ENCODE measurements at places on chromosomes 5 and 9.

- no peak for DNase-seq
Measured at GRCh38 chr5:157193699-157194424, 13.2 kb downstream of the ITK start.

GRCh38 chr9:90783552-90783951 is 18.1 kb upstream of the SYK start:
- DNase-seq: no peak

- DNase-seq: no peak
Measured at GRCh38 chr5:138515556-138516245, 27.3 kb downstream of the ETF1 start.

DNA sequence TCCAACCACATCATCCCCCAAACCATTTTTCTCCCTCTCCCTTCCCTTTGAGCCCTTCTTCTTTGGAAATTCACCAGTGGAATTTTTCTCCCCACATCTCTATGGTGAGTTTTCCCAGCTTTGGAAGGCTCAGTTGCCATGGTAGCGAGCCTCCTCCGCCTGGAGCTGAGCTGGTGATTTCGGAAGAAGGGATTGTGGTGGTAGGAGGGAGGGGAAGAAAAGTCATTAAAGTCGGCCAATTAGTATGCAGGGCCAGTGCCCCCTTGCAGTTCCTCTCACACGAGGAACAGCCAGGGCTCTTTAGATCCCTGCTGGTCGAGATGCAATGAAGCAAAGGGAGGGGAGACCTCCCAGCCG is 322.0 kb downstream of the NTRK2 start:
- no peak for DNase-seq

GRCh38 chr9:6845880-6846279 is 88.1 kb downstream of the KDM4C start:
- no peak for DNase-seq

DNA sequence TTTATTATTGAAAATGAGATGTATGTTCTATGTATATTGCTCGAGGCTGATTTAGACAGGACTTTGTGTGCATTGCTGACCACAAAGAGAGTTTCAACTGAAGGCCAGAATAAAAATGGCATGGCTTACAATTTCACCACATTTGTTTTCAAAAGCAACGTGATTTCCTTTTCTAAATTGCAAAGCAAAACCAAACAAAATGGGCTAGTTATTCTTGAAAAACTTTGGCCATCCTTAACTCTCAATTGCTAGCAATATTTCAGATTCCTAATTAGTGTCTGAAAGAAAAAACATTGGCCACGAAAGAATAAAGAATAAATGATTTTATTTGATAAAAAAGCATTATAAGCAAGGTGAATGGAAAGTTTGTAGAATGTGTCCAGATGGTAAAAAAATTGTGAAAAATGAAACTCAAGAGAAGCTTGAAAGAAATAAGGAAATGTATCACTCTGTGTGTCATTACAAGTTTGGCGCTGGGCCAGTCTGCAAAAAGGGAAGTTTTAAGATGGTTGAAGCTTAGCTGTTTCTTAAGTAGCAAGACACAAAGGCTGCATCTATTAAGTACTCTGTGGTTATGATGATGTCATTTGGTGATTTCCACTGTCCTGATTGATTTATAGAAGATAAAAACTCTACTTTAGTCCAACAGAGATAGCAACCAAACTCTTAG is 89.2 kb upstream of the PRLR start:
- DNase-seq: no peak

DNA sequence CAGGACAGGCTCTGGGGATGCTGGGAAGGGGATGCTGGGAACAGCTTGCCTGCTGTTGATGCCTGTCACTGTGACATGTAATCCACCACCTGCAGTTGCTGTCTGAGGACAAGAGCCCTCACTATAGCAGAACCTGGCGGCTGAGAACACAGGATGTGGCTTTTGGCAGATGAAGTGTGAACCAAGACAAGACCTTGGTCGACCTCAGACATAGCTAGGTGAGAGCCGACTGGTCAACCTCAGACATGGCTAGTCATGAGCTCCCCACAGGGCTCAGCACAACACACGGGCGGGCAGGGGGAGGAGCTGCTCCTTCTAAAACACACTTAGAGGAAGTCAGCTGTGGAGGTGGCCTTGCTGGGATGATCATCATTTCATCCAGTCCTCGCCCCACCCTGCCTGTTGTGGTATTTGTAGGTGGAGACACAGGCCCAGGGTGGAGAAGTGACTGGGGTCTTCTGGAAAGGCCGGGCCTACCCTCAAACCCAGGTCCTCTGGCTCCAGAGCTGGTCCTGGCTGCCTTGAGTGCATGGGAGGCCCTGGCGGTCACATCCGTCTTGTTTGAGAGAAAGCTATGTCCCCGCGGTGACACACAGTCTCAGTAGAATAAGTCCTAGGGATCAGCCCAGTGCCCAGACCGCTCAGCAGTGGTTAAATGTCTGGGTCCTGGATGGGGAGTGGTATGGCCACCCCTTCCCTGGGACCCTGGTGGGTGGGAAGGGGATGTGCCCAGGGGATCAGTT is 6.1 kb downstream of the SUSD3 start:
- DNase-seq: peak; percentile 79

DNA sequence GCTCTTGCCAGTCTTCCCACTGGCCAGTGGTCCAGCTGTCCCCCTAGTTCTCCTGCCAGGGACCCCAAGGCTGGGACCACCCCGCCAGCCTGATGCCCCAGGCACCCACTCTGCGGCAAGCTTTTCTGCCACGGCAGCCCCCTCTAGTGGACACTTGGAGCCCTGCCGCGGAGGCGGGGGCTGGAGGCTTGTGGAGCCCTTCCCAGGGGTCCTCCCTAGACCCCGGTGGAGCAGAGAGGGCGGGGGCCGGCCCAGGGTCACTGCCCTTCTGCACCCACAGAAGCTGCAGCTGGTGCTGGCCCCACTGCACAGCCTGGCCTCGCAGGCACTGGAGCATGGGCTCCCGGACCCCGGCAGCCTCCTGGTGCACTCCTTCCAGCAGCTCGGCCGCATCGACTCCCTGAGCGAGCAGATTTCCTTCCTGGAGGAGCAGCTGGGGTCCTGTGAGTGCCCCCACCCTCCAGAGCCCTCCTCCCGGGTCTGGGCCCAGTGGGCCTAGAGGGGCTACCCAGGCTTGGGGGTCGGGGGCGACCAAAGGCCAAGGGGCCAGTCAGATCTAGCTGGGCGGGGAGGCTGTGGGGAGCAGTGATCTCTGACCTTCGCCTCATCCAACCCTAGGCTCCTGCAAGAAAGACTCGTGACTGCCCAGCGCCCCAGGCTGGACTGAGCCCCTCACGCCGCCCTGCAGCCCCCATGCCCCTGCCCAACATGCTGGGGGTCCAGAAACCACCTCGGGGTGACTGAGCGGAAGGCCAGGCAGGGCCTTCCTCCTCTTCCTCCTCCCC is 9.1 kb downstream of the EGFL7 start:
- peak; percentile 42 for DNase-seq

DNA sequence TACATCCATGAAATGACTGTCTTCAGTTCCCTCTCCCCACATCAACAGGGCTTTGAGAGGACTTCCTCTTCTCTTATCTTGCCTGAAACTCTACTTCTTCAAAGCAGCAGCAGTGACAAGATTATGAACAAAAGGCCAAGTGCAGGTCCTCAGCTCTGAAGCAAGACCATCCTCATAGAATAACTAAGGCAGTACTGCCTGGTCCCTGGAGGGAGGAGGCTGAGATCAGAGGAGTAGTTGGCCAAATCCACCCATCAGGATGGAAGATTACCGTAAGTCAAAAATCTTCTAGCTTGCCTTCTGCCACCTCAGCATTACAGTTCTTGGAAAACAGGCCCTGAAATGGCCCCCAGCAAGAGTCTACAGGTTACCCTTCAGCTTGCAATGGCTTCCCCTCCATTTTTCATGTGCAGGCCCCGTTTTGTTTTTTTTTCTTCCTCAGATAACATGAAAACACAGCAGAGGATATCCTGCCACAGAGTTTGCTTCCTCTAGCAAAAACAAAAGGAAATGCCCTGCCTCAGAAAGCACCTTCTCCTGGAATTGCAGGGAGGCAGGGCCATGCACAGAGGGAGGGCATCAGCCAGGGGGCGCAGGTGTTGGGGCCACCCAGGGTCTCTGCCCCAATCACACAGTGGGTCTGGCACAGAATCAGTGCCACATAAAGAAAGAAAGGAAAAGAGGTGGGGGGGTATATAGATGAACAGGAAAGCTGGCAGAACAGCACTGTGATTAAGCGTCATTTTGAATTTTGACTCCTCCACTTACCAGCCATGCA is 40.0 kb downstream of the KLHL3 start:
- DNase-seq: no peak

GRCh38 chr9:138045541-138046490 is 168.2 kb downstream of the CACNA1B start:
- no peak for DNase-seq

- no peak for DNase-seq
Measured at GRCh38 chr5:103889500-103890209, 327.1 kb upstream of the NUDT12 start.

GRCh38 chr5:138651058-138651766 is 76.0 kb upstream of the HSPA9 start:
- DNase-seq: no peak

GRCh38 chr5:68147659-68148058 is 67.9 kb upstream of the PIK3R1 start:
- DNase-seq: no peak

DNA sequence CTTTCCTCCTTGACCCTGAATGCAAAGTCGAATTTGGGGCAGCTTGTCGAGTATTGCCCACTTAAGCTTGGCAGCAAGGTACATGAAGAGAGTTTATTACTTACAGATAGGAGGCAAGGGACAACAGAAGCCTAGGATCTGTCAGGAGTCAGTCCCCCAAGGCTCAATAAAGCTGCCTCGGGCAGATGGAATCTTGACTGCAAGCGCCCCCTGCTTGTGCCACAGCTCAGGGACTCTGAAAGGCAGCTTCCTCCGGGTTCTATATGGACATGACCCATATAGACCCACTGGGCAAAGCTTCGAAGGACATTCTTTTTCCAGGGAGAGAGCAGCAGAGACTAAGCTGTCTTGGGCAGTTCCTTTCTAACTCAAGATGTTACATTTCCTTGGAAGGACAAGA is 971.5 kb downstream of the EFNA5 start:
- DNase-seq: no peak

DNA sequence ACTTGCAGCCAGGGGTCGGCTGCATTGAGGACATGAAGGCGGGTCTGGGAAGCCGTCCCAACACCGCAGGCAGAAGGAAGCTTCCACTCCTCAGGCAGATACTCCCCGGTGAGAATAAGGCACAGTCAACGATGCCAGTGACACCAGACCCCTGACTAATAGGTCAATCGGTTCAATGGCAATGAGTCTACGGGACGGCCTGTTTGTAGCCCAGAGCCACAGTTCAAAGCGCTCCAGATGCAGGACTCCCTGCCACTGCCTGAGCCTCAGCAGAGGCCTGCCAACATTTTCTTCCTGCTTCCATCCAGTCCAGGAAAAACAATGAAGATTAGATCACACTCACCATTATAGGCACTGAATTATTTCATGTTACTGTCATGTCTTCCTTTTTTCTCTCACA is 84.5 kb upstream of the SIMC1 start:
- no peak for DNase-seq

DNA sequence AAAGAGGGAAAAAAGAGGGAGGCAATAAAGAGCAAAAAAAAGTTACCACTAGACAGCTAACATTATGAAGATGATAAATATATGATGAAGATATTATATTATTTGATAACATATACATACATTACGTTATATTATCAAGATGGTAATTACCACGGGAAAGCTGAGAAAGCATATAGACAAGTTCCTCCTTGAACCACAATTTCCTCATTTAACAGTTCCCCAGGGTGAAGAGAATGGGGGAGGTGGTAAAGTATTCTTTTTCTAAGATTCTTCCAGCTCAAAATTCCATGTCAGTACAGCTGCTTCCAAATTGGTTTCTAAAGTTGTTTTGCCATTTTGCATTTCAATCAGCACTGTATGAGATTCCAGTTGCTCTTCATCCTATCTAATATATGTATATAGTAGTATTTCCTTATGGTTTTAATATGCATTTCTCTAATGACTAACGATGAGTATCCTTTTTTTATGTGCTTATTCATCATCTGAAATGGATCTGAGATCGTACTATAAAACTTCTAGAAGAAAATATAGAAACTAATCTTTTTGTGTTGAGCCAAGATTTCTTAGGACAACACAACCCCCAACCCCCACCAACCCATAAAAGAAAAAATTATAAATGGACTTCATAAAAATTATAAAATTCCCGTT is 49.5 kb upstream of the C9orf72 start:
- DNase-seq: no peak

DNA sequence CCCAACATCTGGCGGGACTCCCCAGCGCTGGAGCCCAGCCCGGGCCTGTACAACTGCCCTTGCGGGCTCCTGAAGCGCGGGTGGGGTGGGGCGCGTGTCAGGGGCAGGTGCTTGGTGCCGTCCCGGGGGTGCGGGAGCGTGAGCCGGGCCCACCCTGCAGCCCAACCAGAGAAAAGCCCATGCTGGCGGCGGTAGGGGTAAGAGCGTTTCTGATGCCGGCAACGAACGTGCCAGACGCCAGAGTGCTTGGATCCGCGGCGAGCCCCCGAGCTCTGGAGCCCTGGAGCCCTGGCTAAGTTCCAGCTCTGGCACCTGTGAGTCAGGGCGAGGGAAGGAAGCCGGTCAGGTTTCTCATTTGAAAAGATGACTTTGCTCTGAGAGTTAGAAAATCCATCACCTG is 58.0 kb downstream of the ZNF510 start:
- no peak for DNase-seq

DNA sequence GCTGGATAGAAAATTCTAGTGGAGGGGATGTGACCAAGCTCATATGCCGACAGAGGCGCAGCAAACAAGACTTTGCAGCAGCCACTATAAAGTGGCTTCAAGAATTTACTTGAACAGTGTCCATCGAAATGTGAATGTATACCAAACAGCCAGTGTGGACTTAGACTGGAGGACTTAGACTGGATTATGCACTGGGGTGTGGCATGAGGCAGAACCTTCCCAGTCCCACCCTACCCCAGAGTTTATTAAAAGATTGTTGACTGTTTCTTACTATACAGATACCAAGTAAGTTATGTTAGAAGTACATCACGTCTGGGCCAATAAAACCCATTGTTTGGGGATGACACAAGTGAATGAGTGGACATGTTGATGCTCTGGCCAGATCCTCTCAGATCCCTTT is 561.3 kb upstream of the KLF4 start:
- DNase-seq: no peak
